Foreskin melanocyte (primary cell): ENCODE measurements at places on chromosomes 13 and 19.

DNA sequence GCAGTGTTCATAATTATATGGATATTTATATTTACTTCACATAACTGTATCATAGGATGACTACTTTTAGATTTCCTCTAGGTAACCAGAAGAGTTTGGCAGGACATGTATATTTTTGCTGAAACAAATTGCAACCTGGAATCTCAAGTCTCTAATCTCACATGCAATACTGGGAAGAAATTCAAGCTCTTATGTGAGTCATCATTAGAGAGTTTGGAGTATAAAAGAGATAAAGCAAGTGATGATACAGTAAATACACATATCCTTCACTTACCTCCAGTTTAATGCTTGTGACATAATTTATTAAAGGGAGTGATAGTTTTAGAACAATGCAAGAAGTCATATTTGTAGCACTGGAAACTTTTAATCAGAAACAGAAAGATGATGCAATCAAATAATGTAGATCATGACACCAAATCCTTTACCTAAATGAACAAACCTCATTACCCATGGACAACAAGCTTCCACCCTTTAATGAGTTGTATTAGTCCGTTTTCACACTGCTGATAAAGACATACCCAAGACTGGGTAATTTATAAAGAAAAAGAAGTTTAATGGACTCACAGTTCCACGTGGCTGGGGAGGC is 15.8 kb upstream of the OR7A17 start:
- DNase-seq: no peak

DNA sequence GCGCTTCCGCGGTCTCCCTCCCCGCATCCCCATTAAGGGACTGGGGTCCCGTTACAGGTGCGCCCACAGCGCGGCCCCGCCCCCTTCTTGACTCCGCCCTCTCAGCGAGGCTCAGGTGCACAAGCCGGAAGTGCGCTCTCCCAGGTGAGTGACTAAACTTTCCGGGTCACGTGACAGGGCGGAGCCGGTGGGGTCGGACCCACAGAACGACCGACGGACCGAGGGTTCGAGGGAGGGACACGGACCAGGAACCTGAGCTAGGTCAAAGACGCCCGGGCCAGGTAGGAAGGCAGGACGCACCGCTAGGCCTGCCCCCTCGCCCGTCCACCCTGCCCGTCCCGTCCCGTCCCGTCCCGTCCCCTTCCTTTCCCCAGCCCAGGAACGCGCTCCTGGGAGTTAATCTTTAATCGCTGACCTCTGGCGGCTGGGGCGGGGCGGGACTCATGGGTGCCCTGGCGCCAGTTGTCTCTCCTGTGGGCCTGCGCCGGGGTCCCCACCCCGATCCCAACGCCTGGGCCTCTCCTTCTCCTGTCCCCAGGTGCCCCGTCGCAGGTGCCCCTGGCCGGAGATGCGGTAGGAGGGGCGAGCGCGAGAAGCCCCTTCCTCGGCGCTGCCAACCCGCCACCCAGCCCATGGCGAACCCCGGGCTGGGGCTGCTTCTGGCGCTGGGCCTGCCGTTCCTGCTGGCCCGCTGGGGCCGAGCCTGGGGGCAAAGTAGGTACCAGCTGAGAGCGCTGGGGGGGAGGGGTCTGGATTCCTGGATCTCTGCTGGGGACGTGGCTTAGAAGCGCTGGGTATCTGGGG is at the start of gene CRB3:
Gene CRB3, plus strand, starts transcription at position 202 of the 804 bp plus-strand sequence. Its CDS starts 431 bp downstream, at position 633.
- no peak for DNase-seq

- peak; percentile 27 for DNase-seq
Measured at GRCh38 chr19:33819880-33820781, 23.5 kb downstream of the KCTD15 start.

- no peak for DNase-seq
Measured at GRCh38 chr13:40619479-40619814, 47.0 kb downstream of the FOXO1 start.

DNA sequence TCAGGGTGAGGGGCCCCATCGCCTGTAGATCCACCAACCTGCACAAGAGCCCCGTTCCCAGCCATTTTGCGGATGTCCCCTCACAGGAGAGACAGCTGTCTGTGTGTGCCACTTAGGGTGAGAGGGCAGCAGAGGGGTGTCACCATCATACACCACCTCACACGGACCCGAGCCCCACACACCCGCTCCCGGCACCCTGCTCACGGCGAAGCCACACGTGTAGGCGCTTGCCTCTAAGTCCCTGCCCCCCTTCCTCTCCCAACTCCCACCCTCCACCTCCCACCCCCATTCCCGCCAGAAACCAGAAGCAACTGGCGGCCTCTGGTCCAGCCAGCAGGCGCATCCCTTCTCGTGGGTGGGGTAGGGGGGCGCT is 4.0 kb upstream of the DPF1 start:
- DNase-seq: no peak
